ENCODE measurements at places on chromosomes 6 and 20.

DNA sequence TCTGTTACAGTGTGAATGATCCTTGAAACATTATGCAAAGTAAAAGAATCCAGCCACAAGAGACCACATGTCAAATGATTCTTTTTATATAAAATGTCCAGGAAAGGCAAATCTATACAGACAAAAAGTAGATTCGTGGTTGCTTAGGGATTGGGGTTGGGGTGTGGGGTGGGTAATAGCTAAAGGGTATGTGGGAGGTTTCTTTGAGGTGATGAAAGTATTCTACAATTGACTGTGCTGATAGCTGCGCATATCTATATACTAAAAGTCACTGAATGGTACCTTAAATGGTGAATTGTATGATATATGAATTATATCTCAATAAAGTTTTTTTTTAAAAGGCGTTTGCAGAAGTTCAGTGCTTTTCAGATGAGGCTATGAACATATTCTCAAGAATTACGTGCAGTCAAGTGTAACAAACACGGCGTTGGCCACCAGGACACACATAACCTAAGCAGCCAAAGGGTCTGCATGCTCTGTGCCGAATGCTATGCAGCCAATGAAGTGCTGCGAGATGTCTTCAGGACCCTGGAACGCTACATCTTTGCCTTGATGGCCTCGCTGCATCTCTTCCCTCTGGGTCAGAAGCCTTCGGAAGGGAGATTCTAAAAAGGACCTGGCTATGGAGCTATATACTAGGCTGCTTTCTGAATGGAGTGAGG, 96.9 kb downstream of the SCML4 start:
- no peak for DNase-seq

DNA sequence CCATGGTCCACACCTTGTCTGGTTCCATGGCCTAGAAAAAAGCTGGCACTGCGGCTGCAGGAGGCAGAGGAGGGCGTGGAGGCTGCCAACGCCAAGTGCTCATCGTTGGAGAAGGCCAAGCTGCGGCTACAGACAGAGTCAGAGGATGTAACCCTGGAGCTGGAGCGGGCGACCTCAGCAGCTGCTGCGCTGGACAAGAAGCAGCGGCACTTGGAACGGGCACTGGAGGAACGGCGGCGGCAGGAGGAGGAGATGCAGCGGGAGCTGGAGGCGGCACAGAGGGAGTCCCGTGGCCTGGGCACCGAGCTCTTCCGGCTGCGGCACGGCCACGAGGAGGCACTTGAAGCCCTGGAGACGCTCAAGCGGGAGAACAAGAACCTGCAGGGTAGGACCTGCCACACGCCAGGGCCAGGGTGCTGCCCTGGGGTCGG, 43.4 kb downstream of the MYH7B start:
- DNase-seq, result no peak

- no peak for DNase-seq
Measured at GRCh38 chr6:87243812-87244211, 78.6 kb upstream of the SMIM8 start.

GRCh38 chr6:131549811-131550210, 23.2 kb upstream of the ARG1 start:
- DNase-seq, result no peak

- no peak for DNase-seq
Measured at GRCh38 chr6:80540700-80541099, 434.2 kb downstream of the BCKDHB start.

All from small intestine (tissue), 16 donors.